Temporal lobe (tissue), 4 donors: ENCODE measurements at places on chromosomes 5 and 9. TPM values are rescaled to one million over a fixed set of nuclear protein-coding genes. Genes with fewer than 3 reads are reported as not detected.

ABCA1 gene
- 23.6 TPM for total RNA-seq

AK8 gene
- total RNA-seq = 0.49 TPM

CCL27 gene
- 0.25 TPM for total RNA-seq

SEMA6A gene
- 37.1 TPM for total RNA-seq

TOR4A gene
- total RNA-seq = 0.49 TPM

CXCL14 gene
- total RNA-seq = 9.3 TPM

HTR4 gene
- 0.49 TPM for total RNA-seq

MCC gene
- 10.3 TPM for total RNA-seq

PCDHB4 gene
- 5.2 TPM for total RNA-seq

HNRNPH1 gene
- 448 TPM for total RNA-seq

DAPK1 gene
- total RNA-seq = 62.9 TPM

PCDHGA4 gene
- 7.9 TPM for total RNA-seq

TMEM215 gene
- 0.25 TPM for total RNA-seq

SUSD1 gene
- 35.9 TPM for total RNA-seq

STX17 gene
- total RNA-seq = 27.3 TPM

SLC6A19 gene
- under 0.01 TPM for total RNA-seq

SAXO1 gene
- total RNA-seq = under 0.01 TPM

TEX48 gene
- total RNA-seq = not detected

RELL2 gene
- 4.9 TPM for total RNA-seq

TSSK1B gene
- not detected for total RNA-seq

TAF11L5 gene
- total RNA-seq = not detected

HTR1A gene
- 8.4 TPM for total RNA-seq

SPINK7 gene
- not detected for total RNA-seq

PCDHA10 gene
- total RNA-seq = 9.6 TPM

C9orf153 gene
- total RNA-seq = 0.25 TPM

PLEKHG4B gene
- 4.7 TPM for total RNA-seq

UBAC1 gene
- total RNA-seq = 24.6 TPM

FAXDC2 gene
- total RNA-seq = 5.4 TPM

CCDC171 gene
- total RNA-seq = 21.1 TPM

MYOZ3 gene
- total RNA-seq = 3.9 TPM

SPTLC1 gene
- total RNA-seq = 54.6 TPM

PCDHA9 gene
- 12.3 TPM for total RNA-seq

TAF11L10 gene
- total RNA-seq = not detected

ACER2 gene
- 7.1 TPM for total RNA-seq

PHYHD1 gene
- total RNA-seq = 1.2 TPM

IFNK gene
- not detected for total RNA-seq

CMYA5 gene
- 0.74 TPM for total RNA-seq

SPATA6L gene
- total RNA-seq = 9.1 TPM

IL3 gene
- total RNA-seq = not detected

ABO gene
- total RNA-seq = not detected

FGFR4 gene
- 2.7 TPM for total RNA-seq

FAM153A gene
- total RNA-seq = 3.7 TPM
